ENCODE measurements at places on chromosomes 5 and 9.

DNA sequence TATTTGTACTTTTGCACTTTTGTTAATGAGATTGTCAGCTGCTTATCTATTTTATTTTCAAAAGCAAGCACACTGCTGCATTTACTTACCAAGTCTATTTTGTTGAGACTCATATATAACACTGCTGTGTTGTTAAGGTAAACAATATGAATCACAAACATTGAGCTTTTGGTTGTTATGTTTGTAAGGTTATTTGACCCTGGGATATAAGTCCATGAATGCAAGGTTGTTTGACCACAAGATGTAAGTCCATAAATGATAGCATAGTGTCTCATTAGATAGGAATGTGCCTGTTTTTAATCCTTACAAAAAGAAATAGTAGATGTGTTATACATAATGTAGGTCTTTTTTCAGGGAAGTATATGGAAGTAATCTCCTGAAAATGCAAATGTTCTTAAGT is 845.9 kb downstream of the CDH9 start:
- no peak for DNase-seq

GRCh38 chr9:78479441-78479840 is 182.5 kb downstream of the PSAT1 start:
- DNase-seq = no peak

- no peak for DNase-seq
Measured at GRCh38 chr5:40853632-40854192, 12.5 kb downstream of the CARD6 start.

GRCh38 chr9:92931606-92932005 is 15.7 kb upstream of the FGD3 start:
- DNase-seq = no peak

GRCh38 chr5:67214036-67214435 is 17.4 kb upstream of the CD180 start:
- DNase-seq = no peak

DNA sequence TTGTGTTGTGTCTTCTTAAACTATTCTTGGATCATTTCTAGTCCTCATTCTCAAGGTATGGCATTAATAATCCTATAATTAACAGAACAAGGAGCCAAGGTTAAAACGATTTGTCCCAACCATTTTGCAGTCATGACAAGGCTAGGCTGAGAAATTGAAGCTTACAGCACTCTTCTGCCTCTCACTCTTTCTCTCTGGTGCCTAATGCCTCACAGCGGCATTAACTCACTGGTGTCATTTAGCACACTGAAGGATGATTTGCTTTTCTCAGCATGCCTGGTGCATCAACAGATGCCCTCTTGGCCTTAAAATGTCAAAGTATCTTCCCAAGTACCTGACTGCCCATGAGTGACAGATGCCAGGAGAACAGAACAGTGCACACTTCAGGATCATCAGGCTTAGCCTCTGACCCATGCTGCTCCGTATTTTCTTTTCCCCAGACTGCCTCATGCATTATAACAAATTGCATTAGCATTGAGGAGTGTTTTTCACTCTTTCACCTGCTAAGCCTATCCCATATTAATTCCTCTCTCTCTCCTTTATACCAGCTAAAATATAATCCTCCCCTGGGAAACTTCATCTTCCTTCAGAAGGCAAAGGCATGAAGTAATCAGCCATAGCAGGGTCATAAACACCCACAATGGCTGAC is 61.1 kb upstream of the SV2C start:
- DNase-seq = no peak

- peak; percentile 16 for DNase-seq
Measured at GRCh38 chr9:128250839-128251731, 24.7 kb downstream of the GOLGA2 start.

DNA sequence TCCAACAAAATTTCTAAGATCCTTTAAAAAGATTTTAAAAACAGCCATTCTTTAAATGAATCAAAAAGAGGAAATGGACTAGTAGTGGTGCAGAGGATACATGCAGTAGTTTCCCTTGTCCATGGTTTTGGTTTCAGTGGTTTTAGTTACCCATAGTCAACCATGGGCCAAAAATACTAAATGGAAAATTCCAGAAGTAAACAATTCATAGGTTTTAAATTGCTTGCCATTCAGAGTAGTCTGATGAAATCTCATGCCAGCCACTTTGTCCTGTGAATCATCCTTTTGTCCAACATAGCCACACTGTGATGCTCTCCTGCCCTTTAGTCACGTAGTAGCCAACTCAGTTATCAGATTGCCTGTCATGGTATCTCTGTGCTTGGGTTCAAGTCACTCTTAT is 286.1 kb downstream of the ANXA1 start:
- DNase-seq = no peak

GRCh38 chr5:140186267-140186671 is 11.3 kb downstream of the CYSTM1 start:
- DNase-seq = no peak

- no peak for DNase-seq
Measured at GRCh38 chr5:19903611-19904010, 84.4 kb downstream of the CDH18 start.

DNA sequence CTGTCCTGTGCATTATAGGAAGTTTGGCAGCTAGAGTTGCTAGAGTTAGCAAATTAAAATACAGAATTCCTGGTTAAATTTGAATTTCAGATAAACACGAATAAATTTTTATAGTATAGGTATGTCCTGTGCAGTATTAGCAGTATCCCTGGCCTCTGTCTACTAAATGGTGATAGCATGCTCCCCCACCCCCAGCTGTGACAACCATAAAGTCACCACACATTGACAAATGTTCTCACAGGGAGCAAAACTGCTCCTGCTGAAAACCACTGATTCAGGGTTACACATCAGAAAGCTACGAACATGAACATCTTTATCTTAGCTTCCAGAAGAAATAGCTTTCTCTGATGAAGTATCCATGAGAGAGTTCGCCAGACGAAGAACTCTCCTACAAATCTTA is 91.8 kb upstream of the CCDC112 start:
- no peak for DNase-seq

Measured in ELF-1 (cell line).